ENCODE measurements at places on chromosomes 4 and X.

- no peak for DNase-seq
Measured at GRCh38 chr4:47672696-47673095, 165.2 kb downstream of the CORIN start.

DNA sequence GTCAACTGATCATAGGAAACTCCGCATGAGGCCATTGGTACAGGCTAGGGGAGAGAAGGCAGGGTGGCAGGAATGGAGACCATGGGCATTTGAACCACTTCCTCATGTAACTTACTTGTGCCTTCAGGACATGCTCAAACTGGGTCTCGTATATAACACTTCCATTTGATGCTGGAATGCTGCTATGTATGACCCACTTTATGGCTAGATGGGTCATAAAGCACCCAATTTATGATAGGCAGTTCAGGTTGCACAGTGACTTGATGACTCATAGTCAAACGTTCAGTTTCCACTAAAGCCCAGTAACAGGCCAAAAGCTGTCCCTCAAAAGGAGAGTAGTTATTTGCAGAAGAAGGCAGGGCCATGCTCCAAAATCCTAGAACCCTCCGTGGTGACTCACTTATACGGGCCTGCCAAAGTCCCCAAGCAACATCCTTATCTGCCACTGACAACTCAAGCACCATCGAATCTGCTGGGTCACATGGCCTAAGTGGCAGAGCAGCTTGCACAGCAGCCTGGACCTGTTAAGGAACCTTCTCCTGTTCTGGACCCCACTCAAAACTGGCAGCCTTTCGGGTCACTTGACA, 236.4 kb downstream of the ZC4H2 start:
- DNase-seq: no peak

DNA sequence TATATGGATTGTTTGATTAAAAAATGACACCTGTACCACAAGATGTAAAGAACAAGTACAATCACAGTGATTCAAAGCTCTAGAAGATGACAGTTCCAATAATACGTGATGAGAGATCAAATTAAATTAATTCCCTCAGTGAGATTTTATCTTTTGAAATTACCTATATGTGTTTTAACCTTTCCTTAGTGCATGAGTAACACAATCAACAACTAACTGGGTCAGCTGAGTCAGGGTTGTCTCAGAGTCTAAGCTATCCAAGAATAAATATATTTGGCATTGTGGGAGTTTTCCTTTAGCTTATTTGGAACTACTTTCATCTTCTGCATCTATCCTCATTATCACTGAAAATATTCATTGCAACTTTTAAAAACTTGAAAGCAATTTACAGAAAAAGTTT, 162.8 kb downstream of the WDFY3 start:
- DNase-seq: no peak

DNA sequence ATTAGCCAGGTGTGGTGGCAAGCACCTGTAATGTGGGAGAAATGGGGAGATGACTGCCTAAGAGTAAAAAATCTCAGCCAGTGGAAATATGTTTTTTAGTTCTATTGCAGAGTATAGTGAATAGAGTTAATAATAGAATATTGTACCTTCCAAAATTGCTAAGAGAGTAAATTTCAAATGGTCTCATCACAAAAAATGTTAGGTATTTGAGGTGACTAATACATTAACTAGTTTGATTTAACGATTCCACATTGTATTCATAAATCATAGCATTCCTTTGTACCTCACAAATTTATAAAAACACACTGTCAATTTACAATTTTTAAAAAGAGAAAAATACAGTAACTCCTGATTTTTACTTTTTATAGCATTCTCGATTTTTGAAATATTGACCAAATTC, 681.5 kb upstream of the EPHA5 start:
- no peak for DNase-seq

- no peak for DNase-seq
Measured at GRCh38 chrX:72108666-72109065, 23.0 kb downstream of the RTL5 start.

GRCh38 chrX:136697156-136697555, 49.2 kb downstream of the CD40LG start:
- no peak for DNase-seq

GRCh38 chr4:1192091-1192492, 19.7 kb upstream of the SPON2 start:
- no peak for DNase-seq

- DNase-seq: no peak
Measured at GRCh38 chrX:150688911-150689451, 4.2 kb upstream of the MTMR1 start.

DNA sequence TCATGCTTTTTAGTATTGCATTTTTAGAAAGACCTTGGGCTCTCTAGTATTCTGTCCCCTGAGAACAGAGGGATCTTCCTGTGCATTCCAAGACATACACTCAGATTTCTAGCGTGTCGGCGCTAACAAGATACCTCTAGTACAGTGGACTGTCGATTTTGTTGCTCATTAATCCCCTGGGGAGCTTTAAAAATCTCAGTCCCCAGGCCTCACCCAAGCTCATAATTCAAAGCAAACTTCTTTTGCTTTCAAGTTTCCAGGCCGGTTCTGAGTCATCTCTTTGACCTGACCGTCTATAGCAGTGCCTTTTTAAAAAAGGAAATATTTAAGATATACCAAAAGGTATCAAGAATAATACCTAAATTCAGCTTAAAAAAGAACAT, 137.0 kb downstream of the AMMECR1 start:
- DNase-seq: no peak

GRCh38 chrX:73964579-73964978, 339.4 kb upstream of the ZCCHC13 start:
- DNase-seq: no peak

DNA sequence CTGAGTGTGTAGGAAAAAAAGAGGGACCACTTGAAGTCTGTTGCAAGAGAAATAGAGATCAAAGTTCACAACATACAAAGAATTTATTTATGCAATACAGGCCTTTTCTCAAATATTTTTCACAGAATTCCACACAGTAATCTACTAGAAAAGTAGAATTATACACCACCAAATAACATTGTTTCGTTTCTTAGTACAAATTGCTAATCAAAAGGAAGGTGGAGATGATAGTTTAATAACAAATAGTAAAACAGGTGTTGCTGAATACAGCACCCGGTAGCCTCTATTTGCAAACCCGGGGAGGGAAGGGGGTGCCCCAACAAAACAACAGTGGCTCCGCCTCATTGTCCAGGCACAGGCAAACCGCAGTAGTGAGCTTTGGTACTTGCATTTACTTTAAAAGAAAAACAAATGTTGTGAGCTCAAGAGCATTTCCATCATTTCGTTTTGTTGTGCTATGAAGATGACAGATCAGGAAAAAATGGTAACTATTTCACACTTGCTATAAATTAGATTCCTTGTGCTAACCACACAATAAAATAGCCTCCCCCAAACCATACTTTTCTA, 186.4 kb downstream of the DCLK2 start:
- no peak for DNase-seq

- DNase-seq: no peak
Measured at GRCh38 chr4:78414116-78414515, 137.5 kb upstream of the ANXA3 start.

DNA sequence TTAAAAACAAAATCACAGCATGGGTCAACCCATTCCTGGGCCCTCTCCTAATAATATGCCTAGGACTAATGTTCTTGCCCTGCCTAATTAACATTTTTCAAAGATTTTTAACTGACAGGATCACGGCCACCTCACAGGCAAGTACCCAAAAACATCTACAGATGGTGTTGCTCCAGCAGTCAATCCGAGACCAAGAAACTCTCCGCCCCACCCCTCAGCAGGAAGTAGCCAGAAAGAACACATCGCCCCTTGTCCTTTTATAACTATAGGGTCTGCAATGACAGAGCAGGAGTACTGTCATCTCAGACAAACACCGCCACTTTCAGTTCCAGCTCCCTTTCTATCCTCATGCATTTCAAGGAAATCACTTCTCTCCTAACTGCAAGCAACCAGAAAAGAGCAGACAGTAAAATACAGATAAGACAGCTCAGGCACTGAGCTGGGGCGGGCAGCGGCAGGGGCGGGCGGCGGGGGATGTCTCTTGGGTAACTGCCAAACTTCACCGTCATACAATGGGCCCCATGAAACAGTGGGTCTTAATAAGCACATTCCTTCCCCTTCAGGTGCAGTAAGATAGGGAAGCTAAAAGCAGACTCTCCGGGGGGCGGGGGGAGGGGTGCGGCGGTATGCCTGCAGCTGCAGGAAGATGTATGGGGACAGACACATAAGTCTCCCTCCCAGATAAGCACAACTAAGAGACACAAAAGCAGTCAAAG, 67.4 kb downstream of the ZNF182 start:
- no peak for DNase-seq

DNA sequence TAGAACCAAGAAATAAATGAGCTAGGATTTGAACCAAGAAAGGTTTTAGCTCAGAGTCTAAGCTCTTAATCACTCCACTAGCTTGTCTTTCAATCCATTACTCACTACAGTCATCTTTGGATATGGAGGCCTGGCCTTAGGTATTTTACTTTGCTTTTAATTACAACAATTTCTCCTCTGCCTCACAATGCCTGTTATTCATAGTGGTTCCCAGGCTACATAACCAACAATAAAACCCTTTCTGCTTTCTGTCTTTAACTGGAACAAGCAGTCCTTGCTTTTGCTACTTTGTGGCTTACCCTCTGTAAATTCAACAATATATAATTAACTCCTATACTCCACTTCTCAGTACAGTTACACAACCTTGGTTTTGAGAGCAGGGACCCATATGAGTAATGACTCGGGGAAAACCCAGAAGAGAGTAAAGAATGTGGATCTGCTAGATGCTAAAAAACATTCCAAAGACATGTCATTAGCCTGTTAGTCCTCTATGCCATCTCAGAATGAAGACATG, 94.7 kb upstream of the NAP1L5 start:
- no peak for DNase-seq

GRCh38 chrX:129739578-129739977, 799 bp downstream of the XPNPEP2 start:
- no peak for DNase-seq

- no peak for DNase-seq
Measured at GRCh38 chrX:40729598-40730584, 5.5 kb downstream of the MED14 start.

All from CD8-positive, alpha-beta T cell (primary cell).